ENCODE measurements at places on chromosomes 4 and X.

GRCh38 chrX:1763294-1763693 lies 148.4 kb downstream of the ASMT start:
- DNase-seq: no peak

- no peak for DNase-seq
Observed at GRCh38 chrX:138771047-138771446, 59.5 kb upstream of the FGF13 start.

- DNase-seq: no peak
Observed at GRCh38 chr4:188811121-188811520, 671.9 kb downstream of the TRIML1 start.

DNA sequence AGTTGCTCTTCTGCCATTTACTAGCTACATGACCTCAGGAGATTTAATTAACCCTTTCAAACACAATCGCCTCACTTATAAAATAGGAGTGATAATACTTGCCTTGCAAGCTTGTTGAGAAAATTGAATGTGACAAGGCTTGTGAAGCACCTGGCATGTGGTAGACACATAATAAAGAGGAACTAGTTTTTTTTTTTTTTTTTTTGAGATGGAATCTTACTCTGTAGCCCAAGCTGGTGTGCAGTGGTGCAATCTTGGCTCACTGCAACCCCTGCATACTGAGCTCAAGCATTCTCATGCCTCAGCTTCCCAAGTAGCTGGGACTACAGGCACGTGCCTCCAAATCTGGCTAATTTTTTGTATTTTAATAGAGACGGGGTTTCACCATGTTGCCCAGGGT lies 73.7 kb upstream of the STIM2 start:
- no peak for DNase-seq

GRCh38 chrX:95703696-95704095 lies 980.9 kb upstream of the DIAPH2 start:
- DNase-seq: no peak

Data from activated CD4-positive, alpha-beta T cell treated with anti-CD3 and anti-CD28 coated beads, Interleukin-2, amount 50 U/mL, for 24 hours (primary cell).